ENCODE measurements at places on chromosomes 1 and 21.

GRCh38 chr1:183480971-183481441, 8.7 kb downstream of the SMG7 start:
- no peak for DNase-seq

DNA sequence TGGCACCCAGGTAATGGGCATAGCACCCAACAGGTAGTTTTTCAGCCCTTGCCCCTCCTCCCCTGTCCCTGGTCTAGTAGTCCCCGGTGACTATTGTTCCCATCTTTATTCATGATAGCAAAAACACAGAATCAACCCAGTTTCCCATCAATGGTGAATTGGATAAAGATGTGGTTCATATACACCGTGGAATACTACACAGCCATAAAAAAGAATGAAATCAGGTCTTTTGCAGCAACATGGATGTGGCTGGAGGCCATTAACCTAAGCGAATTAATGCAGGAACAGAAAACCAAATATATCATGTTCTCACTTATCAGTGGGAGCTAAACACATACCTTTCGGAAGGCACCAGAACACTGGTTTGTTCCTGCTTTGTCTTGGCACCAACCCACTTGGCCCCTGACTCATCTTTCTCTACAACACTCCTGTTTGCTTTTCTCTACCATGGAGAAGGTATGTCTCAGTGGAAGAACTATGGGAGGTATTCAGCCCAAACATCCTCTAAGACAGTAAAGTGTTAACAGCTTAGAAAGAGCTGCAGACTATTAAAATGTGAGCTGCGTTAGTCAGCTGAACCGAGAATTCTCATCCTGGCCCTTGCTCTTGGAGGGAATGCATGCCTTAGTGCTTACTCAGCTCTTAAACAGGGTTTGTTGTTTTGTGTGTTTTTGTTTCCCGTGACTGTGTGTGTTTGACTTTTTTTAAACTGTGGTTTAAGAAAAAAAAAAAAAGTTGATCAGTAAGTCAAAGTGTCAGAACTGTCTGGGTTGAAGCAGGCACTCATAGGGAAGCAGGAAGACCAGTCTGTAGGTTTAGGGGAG, 203.0 kb downstream of the TOMM20 start:
- no peak for DNase-seq

DNA sequence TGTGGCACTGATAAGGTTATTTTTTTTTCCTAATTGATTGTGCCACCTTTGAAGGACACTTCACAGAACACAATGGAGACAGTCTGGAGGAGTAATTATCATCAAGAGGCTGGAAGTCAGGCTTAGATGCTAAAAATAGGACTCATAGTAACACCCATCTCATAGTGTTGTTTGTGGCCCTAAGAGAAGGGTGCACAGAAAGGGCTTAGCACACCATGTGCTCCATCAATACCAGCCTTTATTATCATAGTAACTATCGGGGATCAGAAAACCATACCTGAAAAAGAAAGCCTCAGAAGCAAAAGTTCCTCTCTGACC, 11.9 kb downstream of the NIPAL3 start:
- DNase-seq: no peak

- DNase-seq: no peak
These were observed 183.9 kb downstream of the CAMTA1 start for GRCh38 chr1:6969106-6969505.

GRCh38 chr21:46454634-46455390, 3.9 kb upstream of the DIP2A start:
- no peak for DNase-seq

DNA sequence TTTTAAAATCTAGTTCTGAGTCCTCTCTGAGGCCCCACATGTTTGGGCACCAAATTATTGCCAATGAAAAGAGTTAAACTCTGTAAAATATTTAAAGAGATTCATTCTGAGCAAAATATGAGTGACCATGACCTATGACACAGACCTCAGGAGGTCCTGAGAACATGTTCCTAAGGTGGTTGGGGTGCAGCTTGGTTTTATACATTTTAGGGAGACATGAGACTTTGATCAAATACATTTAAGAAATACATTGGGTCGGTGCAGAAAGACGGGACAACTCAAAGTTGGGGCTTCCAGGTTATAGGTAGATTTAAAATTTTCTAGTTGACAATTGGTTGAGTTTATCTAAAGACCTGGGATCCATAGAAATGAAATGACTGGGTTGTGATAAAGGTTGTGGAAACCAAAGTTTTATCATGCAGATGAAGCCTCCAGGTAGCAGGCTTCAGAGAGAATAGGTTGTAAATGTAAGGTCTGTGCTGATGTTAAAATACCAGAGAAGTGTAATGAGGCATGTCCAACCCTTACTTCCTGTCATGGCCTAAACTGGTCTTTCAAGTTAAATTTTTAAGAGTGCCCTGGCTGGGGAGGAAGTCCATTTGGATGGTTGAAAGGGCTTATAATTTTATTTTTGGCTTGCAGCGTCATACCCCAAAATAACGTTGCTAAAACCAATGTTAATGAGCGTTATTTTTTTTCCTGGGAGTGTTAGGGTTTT, 274.9 kb downstream of the NUF2 start:
- DNase-seq: no peak

DNA sequence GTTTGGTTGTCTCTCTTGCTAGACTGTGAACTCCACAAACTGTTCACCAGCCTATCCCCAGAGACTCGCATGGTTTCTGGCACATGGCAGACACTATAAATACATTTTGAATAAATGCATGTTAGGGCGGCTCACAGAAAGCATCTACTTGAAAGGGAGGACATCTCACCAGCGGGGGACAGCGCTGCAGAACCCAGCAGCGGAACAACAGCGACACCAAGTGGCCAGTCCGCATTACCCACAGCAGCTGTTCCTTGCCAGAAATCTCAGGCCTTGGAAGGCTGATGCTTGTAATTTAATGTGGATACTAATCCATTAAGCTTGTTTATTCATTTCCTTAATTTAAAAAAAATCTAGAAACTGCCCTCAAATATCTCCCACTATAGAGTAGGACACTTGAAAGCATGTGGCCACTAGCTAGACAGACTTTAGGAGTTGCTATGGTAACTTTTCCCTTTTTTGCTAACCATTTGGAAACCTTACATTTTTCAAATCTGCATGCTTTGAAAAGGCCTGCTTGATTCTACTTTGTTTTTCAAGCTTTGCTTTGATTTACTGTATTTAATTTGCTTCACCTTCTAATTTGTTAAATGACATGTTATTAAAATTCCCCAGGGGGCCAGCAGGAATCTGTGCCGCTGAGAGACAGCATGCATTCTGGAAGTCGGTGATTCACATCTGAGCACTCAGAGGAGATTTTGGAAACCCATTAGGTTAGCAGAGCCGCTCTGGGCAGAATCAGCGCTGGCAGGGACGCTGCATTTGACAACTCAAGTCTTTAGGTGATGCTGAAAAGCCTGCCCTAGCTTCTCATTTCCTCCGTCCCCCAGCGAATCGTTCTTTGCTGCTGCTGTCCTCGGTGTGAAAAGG, 63.5 kb upstream of the SSX2IP start:
- peak; percentile 50 for DNase-seq

- no peak for DNase-seq
These were observed 169.8 kb upstream of the CXADR start for GRCh38 chr21:17343055-17343454.

GRCh38 chr1:80801695-80802094, 999.0 kb upstream of the ADGRL2 start:
- DNase-seq: no peak

DNA sequence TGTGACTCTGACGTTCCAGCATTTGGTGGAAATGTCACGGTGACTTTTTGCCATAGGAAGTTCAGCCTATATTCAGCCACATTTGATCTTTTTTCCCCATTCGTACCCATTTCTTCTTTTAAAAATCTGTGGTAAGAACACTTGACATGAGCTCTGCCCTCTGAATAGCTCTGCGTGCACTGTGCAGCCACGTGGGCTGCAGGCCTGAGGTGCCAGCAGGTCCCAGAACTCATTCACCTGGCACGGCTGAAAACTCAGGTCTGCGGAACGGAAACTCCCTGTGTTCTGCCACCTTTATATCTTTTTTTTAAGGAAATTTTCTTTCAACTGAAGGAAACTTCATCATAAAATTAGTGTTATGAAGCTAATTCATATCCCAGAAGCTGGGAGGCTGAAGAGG, 28.6 kb downstream of the CEP104 start:
- no peak for DNase-seq

GRCh38 chr1:63046539-63046938, 262.6 kb downstream of the ATG4C start:
- no peak for DNase-seq

- no peak for DNase-seq
These were observed at the start of gene CATSPER4 for GRCh38 chr1:26190373-26190987. Gene CATSPER4, plus strand, starts transcription at chr1:26190602. Its CDS starts 26 bp downstream, at chr1:26190628.

DNA sequence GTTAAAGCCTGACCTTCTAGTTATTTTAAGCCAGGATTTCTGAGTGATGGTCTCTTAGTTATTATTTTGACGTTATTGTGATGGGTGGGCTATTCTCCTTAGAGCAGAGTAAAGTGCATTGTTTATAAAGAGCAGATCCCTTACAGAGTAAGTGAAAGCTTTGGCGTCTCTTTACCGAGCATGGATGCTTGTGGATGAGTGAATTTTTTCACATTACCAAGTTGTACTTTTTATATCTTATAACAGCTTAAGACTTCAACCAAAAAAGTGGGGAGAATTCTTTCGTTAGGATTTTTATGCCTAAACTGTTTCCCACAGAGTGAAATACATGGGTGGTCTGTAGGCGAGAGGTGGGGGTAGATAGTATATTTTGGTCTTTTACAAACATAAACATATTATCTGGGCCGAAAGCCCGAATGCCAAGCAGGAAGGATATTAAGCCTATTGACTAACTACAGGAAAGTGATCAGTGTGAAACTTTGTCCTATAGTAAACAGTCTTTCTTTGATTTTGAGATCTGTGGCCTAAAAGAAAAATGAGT, 279.1 kb upstream of the C1orf105 start:
- DNase-seq: no peak

DNA sequence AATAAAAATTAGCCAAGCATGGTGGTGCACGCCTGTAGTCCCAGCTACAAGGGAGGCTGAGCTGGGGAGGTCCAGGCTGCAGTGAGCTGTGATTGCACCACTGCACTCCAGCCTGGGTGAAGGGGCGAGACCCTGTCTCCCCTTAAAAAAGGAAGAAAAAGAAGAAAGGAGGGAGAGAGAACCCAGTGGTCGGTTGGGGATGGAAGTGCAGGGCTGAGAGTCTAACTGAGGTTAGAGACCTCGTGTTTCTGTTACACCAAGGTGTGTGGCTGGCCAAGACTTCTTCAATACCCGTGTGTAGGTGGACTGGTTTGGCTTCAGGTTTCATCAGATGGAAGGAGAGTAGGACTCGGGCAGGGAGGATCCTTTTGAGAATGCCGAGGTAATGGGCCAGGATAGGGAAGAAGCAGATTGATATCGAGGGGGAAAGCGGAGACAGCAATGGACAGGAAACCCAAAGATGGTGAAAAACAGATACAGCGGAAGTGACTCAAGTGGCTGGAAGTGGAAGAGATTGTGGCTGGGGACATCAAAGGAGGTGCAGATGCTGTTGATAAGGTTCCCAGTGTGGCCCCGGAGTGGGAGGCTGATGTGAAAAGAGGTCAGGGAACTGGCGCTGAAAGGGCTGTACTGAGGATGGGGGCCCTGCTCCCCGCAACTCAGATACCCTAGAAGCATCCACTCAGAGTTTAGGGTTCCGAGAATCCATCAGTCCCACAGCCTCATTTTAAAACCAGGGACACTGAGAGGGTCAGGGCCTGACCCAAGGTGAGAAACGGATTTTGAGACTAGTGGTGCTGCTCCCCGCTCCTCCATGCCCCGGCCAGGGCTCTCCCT, 681 bp upstream of the UBXN10 start:
- peak; percentile 15 for DNase-seq

GRCh38 chr21:43188181-43188580, 19.4 kb downstream of the CRYAA start:
- no peak for DNase-seq

DNA sequence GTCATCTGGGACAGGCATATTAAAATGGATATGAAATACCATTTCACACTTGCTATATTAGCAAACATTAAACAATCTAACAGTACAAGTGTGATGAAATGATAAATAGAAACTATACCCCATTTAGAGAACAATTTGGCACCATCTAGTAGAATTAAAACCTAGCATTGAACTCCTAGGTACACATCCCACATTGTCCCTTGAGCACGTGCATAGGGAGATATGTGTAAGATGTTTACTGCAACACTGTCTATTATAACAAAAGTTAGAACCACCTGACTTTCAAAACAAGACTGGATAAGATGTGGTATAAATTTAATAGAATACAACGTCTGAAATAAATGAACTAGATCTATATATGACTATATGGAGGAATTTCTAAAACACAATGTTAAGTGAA, 3.8 kb downstream of the SLC22A15 start:
- DNase-seq: no peak

DNA sequence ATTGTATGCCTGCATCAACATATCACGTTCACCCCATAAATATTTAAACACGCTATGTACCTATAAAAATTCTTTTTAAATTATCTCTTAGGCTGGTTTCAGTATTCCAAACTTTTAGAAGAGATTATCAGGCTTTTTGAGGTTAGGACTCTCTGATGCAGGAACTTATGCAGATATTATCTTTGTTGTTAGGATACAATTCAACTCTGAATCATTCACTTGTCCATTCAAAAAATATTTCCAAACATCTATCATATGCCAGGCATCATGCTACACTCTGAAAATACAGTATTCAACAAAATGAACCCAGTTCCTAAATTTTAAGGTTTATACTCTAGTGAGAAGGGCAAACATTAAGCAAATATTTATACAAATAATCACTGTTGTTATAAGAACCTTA, 40.5 kb downstream of the ASH1L start:
- DNase-seq: no peak

- no peak for DNase-seq
These were observed 278.8 kb downstream of the AMY1C start for GRCh38 chr1:104028416-104029035.

DNA sequence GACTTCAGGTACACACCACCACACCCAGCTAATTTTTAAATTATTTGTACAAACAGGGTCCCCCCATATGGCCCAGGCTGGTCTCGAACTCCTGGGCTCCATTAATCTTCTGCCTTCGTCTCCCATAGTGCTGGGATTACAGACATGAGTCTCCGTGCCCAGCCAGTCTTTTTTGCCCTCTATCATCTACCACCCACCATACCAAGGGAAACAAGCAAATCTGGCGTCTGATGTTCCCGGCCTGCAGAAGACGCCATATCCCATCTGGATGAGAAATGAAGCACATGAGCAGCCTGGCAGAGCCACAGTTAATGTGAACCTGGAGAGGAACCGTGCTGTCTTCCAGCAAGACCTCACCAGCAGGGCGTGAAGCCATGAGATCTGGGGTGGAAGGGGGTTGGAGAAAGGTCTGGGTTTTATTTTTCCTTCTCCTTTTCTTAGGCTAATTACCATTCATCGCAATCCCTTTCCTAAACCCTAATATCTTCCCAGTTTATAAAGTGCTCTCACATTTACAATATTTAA, 1.8 kb upstream of the PRELP start:
- no peak for DNase-seq

DNA sequence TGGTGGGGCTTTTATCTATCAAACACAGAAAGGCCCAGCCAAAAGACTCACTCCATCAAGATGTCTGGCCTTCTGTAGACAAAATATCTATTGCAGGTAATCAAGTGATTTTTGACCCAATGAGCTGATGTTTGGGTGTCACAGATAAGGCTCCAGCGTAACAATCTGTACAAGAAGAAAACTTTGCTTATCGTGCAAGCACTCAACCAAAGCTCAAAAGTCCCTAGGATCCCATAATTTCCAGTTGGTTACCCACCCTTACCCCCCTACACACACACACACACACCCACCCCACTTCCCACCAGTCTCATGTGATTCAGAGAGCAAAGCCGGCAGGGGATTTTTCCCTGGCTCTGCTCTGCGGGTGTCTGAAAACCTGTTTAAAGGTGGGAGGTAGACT, 5.8 kb downstream of the ITPKB start:
- no peak for DNase-seq
